ENCODE measurements at places on chromosomes 4 and X. TPM values are rescaled to one million over a fixed set of nuclear protein-coding genes. Genes with fewer than 3 reads are reported as not detected.

Gene EVC
- 10.0 TPM for total RNA-seq

Gene STIM2
- total RNA-seq = 13.6 TPM

Gene RAB33A
- 0.25 TPM for total RNA-seq

Gene CXCR3
- not detected for total RNA-seq

Gene CEP135
- 6.2 TPM for total RNA-seq

Gene ADH1A
- not detected for total RNA-seq

Gene IRF2
- total RNA-seq = 20.0 TPM

Gene AFF2
- 0.25 TPM for total RNA-seq

Gene PASD1
- not detected for total RNA-seq

- no peak for DNase-seq
Measured at GRCh38 chr4:6093671-6094070, 75.4 kb upstream of the C4orf50 start.

- no peak for DNase-seq
Measured at GRCh38 chrX:29315931-29316330, 728.7 kb downstream of the IL1RAPL1 start.

GRCh38 chr4:10983268-10983667, 298.7 kb upstream of the CLNK start:
- DNase-seq = no peak

GRCh38 chr4:13196721-13197120, 287.4 kb downstream of the RAB28 start:
- no peak for DNase-seq

GRCh38 chrX:129188231-129188630, 335.1 kb downstream of the SMARCA1 start:
- DNase-seq = no peak

- no peak for DNase-seq
Measured at GRCh38 chr4:87716371-87717265, 66.5 kb downstream of the DMP1 start.

- peak; percentile 5 for DNase-seq
Measured at GRCh38 chrX:31266203-31267076, 194.6 kb upstream of the FTHL17 start.

DNA sequence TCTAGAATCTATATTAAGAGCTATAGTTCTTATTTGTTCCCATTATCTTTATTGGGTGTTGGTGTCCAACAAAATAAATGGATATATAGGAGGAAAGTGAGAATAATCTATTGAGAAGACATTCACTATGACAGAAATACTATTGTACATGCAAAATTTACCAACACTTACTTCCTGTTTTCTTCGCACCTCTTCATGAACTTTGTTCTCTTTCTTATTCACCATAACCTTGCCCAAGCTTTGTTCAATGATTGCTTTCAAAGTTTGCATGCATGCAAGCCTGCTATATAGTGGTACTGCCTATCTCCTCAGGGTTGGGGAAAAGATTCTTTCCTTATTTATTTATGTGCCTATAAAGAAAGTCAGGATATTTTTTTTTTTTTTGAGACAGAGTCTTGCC, 176.4 kb upstream of the JADE1 start:
- DNase-seq = no peak

GRCh38 chrX:13367950-13368349, 48.1 kb upstream of the ATXN3L start:
- DNase-seq = no peak

DNA sequence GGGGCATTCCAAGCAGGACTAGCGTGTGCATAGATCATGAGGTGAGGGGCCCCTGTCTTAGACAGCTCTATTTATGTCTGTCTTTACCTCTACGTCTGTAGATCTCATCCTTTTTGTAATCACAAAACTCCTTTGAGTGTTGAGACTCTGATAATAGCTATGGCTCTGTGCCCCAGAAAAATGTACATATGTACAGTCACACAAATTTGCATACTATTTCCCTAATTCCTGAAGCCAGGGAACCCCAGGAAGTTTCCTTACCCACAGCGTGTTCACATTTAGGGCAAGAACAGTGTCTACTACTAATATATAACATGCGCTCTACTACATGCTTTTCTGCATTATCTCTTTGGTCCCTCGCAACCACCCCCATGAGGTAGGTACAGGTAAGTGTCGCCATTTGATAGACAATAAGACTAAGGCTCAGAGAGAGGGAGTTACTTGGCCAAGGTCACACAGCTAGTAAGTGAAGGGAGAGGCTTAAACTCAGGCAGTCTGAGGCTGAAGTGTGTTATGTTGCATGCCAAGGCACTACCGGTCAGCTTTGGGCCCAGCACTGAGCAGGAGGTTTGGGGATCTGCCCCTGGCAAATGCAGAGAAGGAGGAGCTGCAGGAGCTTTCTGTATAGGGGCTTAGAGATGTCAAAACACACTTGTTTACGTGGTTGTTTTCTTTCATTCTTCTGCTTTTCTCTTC, 21.0 kb upstream of the CITED1 start:
- DNase-seq = no peak

DNA sequence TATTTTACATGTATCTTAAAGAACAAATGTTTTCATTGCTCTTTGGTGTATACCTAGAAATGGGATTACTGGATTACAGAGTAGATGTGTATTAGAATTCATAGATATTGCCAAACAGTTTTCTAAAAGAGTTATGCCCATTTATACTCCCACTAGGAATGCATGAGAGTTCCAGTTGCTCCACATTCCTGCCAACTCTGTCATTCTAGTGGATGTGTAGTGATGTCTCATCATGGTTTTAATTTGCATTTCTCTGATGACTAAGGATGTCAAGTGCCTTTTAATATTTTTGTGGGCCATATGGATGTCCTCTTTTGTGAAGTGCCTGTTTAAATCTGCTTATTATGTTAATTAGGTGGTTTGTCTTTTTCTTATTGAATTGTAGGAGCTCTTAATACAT, 65.6 kb upstream of the BMP2K start:
- DNase-seq = no peak

- DNase-seq = no peak
Measured at GRCh38 chr4:14726441-14726840, 275.8 kb upstream of the CPEB2 start.

DNA sequence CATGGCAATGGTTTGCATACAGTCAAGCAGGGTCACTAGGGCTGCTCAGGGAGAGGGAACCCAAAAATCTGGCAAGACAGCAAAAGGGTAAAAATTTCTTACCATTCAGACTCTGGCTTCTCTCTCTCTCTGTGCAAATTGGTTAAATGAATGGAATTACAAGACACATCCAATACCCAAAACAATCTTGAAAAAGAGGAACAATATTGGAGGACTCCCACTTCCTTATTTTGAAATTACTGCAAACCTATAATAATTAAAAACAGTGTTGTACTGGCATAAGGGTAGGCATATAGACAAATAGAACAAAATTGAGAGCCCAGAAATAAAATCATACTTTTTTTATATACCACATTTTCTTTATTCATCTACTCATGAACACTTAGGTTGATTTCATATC, 24.1 kb downstream of the ETDA start:
- no peak for DNase-seq

- DNase-seq = peak; percentile 29
Measured at GRCh38 chrX:16002185-16002584, 121.2 kb upstream of the GRPR start.

GRCh38 chr4:137471461-137471860, 60.8 kb downstream of the PCDH18 start:
- no peak for DNase-seq

GRCh38 chrX:5681159-5681558, 547.5 kb downstream of the NLGN4X start:
- no peak for DNase-seq

- DNase-seq = no peak
Measured at GRCh38 chr4:40423735-40424134, 88.6 kb downstream of the CHRNA9 start.

GRCh38 chr4:169571435-169571834, 40.9 kb downstream of the NEK1 start:
- no peak for DNase-seq

- DNase-seq = no peak
Measured at GRCh38 chr4:102342404-102343074, 2.7 kb downstream of the SLC39A8 start.

GRCh38 chrX:46279925-46280313, 265.3 kb downstream of the ZNF674 start:
- peak; percentile 47 for DNase-seq

DNA sequence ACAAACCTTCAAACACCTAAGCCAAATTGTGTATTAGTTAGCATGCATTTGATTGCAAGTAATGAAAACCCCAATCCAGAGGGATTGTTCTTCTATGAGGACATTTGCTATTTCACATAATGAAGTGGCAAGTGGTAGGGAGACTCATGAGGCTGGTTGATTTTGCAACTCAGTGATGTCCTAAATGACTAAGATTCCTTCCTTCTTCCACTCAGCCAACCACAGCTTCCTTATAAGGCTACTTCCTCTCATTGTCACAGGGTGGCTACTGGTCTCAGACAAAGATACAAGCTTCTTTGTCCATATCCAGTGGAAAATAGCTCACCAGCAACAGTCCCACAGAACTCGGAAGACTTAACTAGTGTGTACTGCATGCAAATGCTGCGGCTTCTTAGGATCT, 5.3 kb upstream of the OTC start:
- no peak for DNase-seq
